Activated T-helper 1 cell treated with anti-CD3 and anti-CD28 coated beads, Interleukin-12 subunit alpha, Interleukin-12 subunit beta, Interleukin-2, Interleukin-4 antibody, amounts not matched to agents 30 ng/mL and 10 ng/mL and 1 ng/mL, durations not matched to agents 14 hours and 24 hours and 36 hours (primary cell): ENCODE measurements at places on chromosomes 7 and 10. TPM values are rescaled to one million over a fixed set of nuclear protein-coding genes. Genes with fewer than 3 reads are reported as not detected.

GRCh38 chr10:77873536-77874380 is 52.8 kb downstream of the DLG5 start:
- DNase-seq: no peak

DNA sequence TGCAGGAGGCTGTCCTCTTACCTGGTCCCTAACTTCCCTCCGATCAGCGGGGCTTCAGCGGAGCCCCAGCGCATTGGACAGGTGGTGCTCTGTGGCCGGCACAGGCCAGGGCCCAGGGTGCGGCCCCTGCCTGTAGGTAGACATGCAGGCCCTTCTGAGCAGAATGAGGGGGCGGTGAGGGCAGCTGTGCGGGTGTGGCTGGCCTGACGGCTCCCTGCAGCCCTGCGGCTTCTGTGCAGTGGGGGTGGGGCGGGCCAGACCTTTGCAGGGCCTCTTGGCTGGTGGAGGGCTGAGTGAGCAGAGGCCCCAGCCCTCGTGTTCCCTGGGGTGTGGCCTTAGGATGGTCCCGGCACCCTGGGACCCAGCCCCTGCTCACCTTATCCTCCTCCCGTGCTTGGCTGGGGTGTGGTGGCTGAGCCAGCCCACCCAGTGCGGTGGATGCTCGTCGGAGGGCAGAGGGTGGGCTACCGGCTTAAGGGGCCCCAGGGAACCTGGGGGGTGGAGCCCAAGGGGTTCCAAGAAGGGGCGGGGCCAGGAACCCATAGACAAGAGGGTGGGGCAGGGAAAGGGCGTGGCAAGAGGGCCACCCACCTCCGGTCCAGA is 175.2 kb upstream of the TNRC18 start:
- DNase-seq: no peak

Gene PKD1L1
- total RNA-seq: 0.07 TPM in 1 of 2 replicates, not detected in the other

Gene DDX56
- 165 and 166 TPM in 2 replicates for total RNA-seq

Gene CPVL
- not detected in 2 replicates for total RNA-seq
